NCI-H2081 (cell line): ENCODE measurements at places on chromosomes 2 and 18.

DNA sequence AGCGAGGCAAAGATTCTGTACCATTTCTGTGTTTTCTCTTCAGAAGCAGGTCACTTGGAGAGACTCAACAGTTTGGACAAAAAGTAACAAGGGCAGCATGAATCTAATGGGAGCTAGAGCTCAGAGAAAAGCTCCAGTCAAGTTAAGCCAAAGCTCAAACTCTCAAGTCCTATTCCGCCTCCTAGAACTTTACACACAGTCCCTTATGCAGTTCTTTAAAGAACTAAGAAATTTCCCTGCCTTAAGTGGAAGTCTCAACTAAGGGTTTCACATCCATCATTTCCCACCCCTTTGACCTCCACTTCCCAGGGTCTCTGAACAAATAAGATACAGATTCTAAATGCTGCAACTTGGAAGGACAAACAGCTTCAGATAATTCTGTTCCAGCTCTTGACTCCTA, 121.3 kb upstream of the RNU4ATAC start:
- no peak for DNase-seq

GRCh38 chr2:48854681-48855080, 99.2 kb upstream of the LHCGR start:
- no peak for DNase-seq

DNA sequence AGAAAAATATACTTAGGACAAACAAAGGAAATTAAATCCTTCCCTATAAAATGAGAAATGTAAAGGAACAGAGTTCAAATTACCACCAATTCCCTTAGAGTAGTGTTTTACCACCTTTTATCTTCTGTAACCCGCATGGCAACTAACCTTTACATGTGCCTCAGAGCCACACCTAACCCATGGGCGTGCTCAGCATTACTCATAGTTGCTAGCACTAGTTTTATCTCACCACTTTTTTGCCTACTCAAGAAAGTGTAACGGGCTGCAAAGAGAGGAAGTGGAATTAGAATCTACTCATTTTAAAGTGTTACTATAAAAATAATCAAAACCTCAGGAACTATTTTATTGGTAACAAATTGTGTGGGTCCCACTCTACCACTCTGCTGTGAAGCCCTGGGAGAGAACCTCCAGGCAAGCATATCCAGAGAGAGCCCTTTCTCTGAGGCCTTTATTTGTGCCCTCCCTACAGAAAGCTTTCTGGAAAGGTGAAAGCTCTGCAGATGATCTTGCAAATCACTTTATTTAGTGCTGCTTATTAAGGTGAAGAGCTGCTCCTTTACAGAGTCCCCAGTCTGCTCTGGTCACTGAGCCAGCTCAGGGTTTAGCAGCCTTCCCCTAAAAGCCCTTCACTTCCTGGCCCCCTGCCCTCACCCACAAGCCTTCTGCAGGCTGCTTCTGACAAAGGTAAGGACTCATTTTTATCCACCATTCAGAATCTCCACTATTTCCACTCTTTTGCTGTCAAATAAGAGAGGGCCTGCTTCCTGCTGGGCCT, 98.8 kb downstream of the TRABD2A start:
- no peak for DNase-seq

DNA sequence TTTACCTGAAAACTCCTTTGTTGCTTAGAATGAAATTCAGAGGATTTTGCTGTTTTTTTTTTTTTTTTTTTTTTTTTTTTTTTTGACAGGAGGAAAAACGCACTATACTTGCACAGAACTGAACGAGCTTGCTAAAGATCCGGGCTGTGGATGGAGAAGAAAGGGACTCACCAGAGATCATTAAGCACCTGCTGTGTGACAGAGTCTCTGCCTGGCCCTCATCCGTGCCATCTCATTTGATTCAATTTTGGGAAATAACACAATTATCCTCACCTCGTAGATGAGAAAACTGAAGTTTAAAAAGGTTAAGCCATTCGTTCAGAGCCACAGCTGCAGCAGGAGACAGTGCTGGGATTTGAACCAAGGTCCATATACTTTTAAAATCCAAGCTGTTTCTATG, 775.4 kb upstream of the ID2 start:
- no peak for DNase-seq

DNA sequence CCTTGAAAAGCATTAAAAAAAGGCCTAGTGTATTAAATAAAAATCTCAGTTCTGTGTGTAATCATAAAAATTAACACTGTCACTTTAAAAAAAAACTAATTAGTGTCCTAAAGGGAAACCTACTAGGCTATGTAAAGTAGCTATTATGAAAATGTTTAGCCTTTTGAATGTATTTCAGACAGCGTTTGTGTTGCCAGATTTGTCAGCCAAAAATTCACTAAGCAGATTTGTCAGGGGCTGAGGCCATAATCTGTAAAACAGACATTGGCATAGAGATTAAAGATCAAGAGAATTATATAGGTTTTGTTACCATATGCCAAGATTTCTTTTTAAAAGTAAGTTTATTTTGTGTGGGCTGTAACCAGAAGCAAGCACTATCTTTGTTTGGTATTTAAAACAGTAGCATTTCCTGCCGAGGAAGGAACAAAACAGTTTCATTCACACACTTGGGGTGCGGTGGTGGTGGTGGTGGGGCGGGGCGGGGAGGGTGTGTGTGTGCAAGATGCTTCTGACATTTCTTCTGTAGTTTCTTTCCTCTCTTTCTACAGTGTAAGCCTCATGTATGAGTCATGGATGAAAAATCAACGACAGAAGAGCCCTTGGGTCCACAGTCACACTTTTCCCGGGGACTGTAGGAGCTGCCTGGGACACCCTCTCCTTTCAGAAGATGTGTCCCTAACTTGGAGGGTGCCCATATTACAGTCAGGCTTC, 328.5 kb upstream of the FANCL start:
- DNase-seq, result no peak

GRCh38 chr2:229445019-229445418, 173.9 kb upstream of the PID1 start:
- no peak for DNase-seq

- no peak for DNase-seq
These were observed 208.2 kb upstream of the CHAC2 start for GRCh38 chr2:53559302-53559966.

DNA sequence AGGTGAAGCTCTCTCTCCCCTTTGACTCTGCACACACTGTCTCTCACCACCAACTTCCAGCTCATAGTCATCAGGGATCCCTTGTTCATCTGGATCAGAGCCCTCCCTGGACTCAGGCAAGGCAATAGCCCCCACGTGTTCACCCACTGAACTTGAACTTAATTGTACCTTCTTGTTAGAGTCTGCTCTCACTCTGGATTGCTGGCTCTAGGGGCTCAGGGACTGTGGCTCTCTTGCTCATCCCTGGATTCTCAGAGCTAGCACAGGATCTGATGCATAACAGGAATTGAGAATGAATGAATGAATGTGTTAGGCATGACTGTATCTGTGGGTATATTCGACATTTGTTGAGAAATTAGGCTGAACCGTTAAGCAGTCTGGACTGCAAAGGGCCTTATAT, 16.7 kb upstream of the ASAP2 start:
- DNase-seq, result no peak

DNA sequence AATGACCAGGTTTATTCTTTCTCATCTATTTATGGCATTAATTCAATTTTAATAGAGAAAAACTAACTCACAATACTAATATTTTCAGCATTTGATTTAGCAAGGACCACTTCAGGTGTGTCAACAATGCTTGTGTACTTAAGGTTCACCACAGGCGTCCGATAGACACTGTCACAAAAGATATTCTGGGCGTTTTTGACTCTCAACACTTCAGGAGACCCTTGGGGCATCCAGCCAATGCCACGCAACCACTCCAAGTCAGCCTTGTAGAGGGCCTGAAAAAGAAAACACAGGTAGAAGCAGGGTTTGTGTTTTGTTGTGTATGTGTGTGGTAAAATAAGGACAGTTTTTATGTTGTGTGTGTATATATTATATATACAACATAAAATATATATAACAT, 158.2 kb downstream of the NEB start:
- no peak for DNase-seq

DNA sequence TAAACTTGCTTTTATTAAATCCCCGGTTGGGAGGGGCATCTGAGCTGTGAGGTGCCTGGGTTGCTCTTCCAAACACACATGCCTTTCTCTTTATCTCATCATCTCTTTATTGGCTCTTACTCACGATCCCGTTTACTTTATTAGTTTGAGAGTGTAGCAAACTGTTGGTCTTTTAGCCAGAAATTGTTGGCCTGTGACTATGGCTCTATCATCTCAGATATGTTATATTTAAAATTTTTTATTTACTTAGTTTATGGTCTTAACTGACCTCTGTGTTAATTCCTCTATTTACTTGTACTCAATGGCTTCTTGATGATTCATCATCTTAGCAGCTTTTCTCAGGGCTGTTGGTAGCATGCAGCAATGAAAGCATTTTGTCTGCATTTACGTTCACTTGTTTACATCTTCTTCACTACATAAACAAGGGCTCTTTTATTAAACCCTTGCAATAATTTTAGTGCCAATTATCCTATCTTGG, 408.4 kb downstream of the HRH4 start:
- no peak for DNase-seq

DNA sequence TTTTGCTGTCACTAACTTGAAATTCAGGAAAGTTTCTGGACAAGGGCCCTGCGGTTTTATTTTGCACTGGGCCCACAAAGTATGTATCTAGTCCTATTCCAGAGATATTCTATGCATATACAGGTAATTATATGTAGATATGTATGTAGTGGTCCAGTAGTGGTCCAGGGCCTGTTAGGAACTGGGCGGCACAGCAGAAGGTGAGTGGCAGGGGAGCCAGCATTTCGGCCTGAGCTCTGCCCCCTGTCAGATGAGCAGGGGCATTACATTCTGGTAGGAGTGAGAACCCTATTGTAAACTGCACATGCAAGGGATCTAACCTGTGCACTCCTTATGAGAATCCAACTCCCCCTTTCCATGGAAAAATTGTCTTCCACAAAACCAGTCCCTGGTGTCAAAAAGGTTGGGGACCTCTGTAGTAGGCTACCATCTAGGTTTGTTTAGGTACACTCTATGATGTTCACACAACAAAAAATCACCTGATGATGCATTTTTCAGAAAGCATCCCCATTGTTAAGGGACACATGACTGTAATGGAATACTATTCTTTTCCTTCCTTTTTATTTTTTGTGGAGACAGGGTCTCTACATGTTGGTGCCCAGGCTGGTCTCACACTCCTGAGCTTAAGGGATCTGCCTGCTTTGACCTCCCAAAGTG, 2.8 kb upstream of the PPP4R3B start:
- DNase-seq, result peak; percentile 33

DNA sequence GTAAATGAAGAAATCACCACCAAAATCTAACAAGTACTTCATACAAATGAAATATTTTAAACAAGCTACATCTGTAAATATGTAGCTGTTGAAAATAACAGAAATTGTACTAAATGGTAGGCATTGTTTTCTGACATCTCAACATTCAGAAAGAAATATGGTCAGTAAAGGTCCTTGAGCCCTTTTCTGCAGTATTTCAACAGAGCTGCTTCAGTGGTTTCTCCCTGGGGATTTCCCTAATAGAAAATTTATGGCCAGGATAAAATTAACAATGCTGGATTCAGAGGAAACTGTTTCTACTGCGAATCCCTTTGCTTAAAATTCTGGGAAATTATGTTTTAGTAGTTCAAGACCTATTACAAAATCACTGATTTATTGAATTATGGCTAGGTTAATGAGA, 256.6 kb downstream of the PIEZO2 start:
- no peak for DNase-seq

GRCh38 chr2:222703886-222704285, 32.4 kb downstream of the MOGAT1 start:
- no peak for DNase-seq

GRCh38 chr18:36640021-36640952, 188.5 kb downstream of the TPGS2 start:
- DNase-seq, result no peak

GRCh38 chr2:174389542-174389941, 6.0 kb upstream of the SCRN3 start:
- no peak for DNase-seq

GRCh38 chr2:160783474-160783873, 289.9 kb upstream of the RBMS1 start:
- no peak for DNase-seq

GRCh38 chr2:206700156-206700555, 18.0 kb downstream of the DYTN start:
- DNase-seq, result no peak

GRCh38 chr2:234250926-234251325, 200.4 kb downstream of the SPP2 start:
- DNase-seq, result no peak

DNA sequence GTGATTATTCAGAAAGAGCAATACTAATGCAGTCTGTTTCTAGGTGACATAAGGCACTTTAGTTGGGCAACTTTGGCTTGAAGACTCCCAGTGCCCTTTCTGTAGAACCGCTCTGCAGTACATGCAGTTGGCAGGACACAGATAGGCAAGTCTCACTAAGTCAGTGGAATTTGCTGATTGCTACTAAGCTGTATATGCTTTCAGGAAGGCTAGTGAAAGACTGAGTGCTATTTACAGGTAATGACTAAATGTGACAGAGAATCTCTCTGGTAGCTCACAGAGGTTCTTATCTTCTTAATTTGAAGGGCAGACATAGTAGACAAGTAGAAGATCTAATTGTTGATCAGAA, 243.0 kb downstream of the WDPCP start:
- DNase-seq, result no peak
